ENCODE measurements at places on chromosomes 7 and 10.

DNA sequence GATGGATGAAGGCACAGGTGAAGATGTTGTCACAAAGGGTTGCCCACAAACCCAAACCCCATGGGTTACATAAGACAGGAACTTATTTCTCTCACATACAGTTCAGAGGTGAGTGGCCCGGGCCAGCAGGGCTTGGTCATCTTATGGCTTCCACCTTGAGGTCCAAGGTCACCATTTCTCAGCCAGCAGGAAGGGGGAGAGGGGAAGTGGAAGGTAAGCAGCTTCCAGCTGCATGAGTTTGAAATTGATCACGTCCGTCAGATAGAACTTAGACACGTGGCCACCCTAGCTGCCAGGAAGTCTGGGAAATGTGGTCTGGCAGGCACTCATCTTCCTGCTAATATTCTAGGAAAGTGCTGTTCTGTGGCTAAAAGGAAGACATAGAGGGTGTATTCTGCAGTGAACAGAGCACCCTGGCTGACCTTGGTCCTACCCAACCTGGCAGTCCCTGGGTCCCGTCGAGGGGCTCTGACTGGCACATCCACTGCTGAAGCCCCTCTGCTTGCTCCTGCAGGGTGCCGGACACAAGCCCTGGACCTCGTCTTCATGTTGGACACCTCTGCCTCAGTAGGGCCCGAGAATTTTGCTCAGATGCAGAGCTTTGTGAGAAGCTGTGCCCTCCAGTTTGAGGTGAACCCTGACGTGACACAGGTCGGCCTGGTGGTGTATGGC, 49.5 kb downstream of the VWA2 start:
- DNase-seq: no peak

- no peak for DNase-seq
Observed at GRCh38 chr10:119541046-119541445, 1.5 kb downstream of the RGS10 start.

DNA sequence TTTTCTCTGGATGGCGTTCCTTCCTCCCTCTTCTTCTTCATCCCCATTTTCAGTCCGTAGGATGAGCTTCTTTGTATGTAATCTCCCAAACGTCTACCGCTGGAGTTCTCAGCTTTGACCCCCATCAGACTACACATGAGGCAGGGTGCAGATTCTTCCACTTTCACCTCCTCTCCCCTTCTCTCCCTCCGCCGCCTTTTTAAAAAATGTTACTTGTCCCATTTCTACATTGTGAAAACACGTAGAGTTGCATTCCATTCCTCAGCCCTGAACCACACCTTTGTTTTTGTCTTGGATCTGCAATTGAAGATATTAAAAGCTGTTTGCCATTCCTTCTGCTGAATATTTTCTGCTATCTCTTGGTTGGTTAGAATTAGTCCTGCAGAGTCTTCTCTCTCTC, 6.2 kb downstream of the ADIRF start:
- no peak for DNase-seq

GRCh38 chr7:158956805-158957509, 100.6 kb downstream of the DYNC2I1 start:
- no peak for DNase-seq

DNA sequence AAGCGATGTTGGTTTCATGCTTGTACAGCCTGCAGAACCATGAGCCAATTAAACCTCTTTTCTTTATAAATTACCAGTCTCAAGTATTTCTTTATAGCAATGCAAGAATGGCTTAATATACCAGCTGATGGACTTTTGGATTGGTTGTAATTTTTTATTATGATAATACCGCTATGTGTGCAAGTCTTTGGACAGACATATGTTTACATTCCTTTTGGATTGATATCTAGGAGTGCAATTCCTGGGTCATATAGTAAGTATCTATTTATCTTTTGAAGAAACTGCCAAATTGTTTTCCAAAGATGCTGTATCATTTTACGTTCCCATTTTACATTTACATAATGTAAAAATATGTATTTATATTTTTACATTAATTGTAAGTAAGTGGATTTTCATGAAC, 81.2 kb upstream of the PIP4K2A start:
- DNase-seq: no peak
